ENCODE measurements at places on chromosomes 16 and 17.
A peak's percentile ranks its signal among the peaks of the same experiment; 100 is the strongest.

- DNase-seq, result no peak
Measured at GRCh38 chr16:7161891-7162290, 170.8 kb upstream of the RBFOX1 start.

GRCh38 chr17:75411328-75412067 is 6.0 kb upstream of the GRB2 start:
- DNase-seq, result no peak

DNA sequence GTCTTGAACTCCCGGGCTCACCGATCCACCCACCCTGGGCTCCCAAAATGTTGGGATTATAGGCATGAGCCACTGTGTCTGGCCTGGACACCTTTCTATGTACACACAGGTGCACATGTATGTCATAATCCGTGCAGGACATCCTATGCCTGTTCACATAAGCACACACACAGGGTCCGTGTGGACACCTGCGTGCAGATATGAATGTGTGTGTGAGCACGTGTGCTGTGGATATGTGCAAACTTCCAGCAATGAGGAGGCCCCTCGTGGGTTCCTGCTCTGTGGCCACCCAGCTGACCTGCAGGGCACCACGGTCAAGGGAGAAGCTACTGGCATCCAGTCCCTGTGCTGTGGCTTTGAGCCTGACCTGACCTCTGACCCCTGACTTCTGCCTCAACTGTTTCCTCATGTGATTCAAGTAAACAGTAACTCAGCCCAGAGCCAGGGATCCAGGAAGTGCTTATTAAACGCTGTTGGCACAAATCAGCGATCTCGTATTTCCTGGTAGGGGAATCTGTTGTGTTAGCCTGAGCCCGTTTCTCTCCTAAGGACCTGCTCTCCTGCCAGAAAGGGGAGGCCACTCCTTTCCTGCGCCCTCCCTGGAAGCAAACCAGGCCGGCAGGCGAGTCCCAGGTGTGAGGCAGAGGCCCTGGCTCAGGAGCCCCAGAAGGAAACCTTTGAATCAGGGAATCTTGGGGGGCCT is 6.5 kb downstream of the CPNE7 start:
- no peak for DNase-seq

DNA sequence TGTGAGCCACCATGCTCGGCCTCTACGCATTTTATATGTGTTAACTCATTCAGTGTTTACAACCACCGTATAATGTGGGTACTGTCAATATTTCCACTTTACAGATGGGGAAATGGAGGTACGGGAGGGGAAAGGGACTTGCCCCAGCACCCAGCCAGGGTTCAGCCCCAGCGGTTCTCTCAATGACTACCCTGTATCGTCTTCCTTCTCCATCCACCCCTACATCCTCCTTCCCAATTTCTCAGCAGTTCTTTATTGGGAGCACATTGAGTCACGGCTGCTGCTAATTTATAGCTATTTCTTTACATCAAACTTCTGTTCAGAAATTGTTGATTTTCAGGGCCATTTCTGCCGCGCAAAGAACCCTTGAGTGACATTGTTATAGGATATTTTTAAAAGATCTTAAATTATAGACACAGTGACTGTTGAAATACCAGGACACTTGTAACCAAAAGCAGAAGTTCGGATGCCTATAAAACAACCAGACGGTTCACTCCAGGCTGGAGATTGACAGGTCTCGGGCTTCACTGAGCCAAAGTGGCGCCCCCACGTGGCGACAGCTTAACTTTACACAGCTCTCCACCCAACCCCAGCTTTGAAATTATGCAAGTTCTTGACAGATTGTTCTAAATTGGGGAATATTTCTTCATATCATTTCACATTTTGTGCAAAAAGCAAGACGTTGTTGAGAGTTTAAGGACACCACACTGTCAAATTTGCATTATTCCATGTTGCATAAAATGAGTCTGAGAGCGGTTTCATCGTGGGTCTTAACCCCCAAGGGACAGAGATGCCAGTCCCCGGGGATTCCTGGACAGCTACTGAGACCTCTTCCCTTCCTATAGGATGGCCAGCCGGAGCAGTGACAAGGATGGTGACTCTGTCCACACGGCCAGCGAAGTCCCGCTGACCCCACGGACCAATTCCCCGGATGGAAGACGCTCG is 11.8 kb downstream of the SYT17 start:
- DNase-seq, result no peak

DNA sequence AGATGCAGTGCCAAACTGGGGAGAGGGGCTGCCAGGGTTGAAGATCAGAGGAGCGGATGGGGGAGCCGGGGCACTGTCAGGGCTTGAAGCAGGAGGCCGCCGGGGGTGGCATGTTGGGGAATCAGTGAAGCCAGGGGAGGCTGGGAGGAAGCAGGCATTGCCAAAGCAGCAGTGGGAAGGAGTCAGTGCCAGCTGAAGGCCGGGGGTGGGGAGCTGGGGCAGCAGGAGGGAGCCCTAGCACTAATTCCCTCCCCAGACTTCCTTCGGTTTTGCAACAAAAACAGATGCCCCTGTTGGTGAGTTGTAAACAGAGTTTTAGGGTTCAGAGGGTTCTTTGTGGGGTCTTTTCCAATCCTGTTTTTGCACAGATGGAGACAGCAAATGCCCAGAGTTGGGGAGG is 10.9 kb upstream of the TAC4 start:
- no peak for DNase-seq

DNA sequence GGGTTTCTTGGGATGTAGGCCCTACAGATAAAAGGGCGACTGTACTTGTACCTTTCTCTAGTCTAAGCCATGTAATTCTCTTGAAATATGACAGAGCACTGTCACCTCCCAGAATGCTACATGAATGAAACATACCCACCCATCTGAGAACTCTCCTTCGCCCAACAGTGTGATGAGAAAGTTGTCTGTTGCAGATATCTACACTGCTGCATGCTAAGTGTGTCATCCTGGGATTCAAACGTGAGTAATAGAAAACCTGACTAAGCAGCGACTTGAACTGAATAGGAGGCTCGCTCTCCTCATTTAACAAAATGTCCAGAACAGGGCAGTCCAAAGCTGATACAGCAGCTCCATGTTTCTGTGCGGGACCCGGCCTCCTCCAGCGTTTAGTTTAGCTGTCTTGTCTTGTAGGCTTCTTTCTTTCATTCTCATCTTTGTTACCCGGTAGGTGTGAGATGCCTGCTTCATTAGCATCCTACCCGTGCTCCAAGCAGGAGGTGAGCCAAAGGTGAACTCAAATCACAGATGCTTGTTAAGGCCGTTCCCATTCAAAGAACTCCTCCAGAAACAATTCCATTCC is 211.9 kb downstream of the PRKCA start:
- no peak for DNase-seq

GRCh38 chr16:28531777-28532744 is 6.7 kb downstream of the NUPR1 start:
- no peak for DNase-seq

GRCh38 chr17:43554857-43555256 is 8.7 kb upstream of the ETV4 start:
- DNase-seq, result no peak

- DNase-seq, result no peak
Measured at GRCh38 chr16:84138824-84139627, 6.0 kb downstream of the HSDL1 start.

DNA sequence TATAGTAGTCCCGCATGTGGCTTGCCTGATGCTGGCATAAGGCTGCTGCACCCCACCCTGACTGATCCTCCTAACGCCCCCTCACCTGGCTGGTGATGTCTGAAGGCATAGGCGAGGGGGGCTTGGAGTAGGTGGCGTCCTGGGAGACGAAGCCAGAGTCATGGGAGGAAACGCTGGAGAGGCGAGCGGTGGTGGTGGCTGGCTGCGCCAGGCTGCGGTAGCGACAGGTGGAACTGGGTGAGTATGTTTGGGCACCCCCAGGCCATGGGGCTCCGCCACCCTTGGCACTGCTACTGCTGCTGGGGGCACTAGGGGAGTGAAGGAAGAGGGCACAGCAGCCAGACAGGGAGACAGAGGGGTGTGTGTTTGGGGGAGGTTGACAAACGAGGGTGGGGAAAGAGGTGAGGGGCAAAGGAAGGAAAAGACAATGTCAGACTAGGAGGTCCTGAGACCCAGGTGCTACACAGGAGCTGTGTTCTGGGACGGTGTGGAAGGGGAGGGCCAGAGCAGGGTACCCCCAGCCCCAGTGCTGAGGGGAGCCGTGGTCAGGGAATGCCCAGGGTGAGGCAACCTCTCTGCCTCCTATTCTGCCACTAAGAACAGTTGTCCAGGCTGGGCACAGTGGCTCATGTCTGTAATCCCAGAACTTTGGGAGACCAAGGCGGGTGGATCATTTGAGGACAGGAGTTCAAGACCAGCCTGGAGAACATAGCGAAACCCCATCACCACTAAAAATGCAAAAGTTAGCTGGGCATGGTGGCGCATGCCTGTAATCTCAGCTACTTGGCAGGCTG is 11.4 kb downstream of the MTSS2 start:
- DNase-seq, result no peak

GRCh38 chr16:14529010-14529669 is 100.9 kb downstream of the PARN start:
- DNase-seq, result peak; percentile 77

DNA sequence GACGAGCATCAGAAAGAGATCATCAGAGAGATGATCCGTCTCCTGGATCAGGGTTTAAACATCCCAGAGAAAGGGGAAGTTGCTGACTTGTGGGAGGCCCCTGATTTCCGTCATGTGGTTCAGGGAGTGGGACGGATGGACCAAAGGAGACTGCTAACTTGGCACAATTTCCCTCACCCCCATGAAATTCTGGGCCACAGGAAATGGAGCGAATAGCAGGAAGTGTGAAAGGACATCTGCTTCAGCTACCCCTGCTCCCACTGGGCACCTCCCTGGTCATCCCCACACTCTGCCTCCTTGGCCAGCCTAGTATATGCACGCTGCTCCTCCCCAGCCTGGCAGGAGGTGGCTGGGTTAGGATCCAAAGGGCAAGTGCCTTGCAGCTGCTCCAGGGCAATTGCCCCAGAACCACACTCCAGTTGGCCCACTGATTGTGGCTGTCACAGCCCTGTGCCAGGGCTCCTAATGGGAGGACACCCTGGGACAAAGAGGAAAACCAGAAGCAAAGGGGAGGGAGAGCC is 1.3 kb downstream of the ARRB2 start:
- no peak for DNase-seq

GRCh38 chr17:8934346-8934745 is 31.2 kb downstream of the PIK3R5 start:
- DNase-seq, result no peak

DNA sequence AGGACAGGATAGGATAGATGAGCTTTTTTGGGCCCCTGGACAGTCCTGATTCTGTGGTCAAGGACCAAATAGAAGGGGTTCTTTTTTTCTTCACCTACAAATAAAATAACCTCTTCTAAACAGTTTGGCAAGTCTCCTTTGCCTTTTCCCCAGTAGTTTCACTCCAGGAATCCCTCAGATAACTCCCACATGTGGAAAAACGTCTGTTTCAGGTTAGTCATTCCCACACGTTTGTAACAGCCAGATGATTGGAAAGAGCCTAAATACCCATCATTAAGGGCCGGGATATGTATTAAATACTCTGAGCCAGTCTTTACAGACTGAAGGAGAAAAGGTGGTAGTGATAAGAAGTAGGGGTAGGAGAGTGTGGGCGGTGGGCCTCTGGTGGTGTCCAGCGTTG is 58.3 kb downstream of the PLD6 start:
- DNase-seq, result no peak

- no peak for DNase-seq
Measured at GRCh38 chr16:4566144-4566543, 10.0 kb downstream of the C16orf96 start.

- DNase-seq, result no peak
Measured at GRCh38 chr17:15122857-15123256, 142.3 kb downstream of the PMP22 start.

DNA sequence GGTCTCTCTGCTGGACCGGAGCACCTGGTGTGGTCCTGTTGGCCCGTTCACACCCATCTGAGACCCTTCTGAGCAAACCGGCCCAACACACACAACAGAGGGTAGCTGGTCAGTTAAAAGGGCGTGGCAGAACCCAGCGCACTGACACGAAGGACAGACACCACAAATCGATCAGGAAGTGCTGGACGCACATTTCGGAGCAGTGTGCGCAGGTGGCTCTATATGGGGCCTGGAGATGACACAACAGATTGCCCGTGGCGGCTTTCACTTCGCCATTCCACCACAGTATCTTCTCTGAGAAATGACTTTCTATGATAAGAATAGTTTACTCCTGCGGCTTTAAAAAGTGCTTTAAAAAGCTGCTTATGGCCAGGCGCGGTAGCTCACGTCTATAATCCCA is 12.5 kb downstream of the CCDC57 start:
- no peak for DNase-seq

DNA sequence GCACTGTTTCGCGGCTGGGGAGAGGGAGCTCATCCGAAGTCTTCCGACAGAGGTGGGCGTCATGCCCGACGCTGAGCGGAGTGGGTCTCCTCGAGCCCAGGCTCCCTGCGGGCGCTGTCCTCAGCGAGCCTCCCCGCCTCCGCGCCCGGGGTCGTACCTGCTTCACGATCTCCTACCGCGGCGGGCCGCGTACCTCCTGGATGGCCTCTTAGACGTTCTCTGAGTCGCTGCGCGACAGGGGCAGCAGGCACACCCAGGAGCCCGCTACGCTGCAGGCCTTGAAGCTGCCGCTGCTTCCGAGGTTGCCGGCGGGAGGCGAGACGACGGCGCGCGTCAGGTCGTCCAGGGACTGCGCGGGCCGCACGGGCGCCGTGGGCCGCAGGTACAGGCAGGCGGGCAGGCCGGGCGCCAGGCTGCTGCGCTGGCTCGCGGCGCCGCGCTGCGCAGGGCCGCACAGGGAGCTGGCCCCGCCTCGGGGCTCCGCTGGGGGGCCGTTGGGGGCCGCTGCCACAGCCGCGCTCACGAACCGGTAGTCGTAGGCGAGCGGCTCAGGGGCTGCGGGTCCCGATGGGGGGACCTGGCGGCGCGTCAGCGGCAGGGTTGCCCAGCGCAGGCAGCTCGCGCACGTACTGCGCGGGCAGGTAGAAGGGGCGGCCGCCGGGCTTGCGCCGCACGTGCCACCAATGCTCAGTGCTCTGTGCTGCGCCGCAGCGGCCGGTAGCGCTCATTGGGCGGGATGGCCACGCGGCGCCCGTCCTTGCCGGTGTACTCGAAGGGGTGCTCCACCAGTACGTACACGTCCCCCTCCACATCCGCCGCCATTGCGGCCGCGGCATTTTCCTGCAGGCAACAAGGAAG is 116.4 kb upstream of the SMURF2 start:
- no peak for DNase-seq

GRCh38 chr16:2799205-2799858 is 1.1 kb downstream of the PRSS41 start:
- no peak for DNase-seq

DNA sequence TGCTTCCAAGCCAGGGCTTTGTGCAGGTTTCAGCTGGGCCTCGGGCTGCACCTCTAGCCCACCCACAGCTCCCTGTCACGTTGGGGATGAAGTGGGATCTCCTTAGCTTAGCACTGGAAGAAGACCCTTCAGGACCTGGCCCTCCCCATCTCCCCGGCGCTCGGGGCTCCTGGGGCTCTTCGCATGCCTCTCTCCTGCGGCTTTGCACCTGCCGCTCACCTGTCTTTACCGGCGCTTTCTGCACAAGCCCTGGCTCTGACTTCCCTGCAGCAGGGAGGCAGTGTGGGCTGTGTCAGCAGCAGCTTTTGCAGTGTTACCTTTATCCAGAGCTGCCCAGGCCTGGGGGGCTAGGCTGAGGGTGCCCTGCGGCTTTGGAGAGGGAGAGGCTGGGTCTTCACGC is 52.3 kb downstream of the NT5M start:
- DNase-seq, result no peak
